ENCODE measurements at places on chromosomes 12 and 14.

GRCh38 chr14:93752980-93753561, 35.2 kb downstream of the PRIMA1 start:
- no peak for DNase-seq

GRCh38 chr12:93311827-93312226, 65.9 kb upstream of the NUDT4 start:
- peak; percentile 47 for DNase-seq

DNA sequence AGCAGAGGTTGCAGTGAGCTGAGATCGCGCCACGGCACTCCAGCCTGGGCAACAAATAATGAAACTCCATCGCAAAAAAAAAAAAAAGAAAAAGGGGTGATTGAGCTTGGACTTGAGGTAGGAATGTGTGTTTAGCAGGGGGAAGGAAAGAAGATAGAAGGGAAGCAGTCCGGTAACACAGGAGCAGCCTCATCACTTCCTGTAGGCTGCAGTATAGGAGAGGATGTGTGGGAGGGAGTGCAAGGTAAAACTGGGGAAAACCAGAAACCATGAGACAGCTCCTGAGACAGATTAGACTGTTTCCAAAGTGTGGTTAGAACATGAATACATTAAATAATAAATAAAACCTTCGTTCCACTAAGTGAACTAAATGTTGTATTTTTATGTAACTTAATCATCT, 49.2 kb downstream of the FGD4 start:
- DNase-seq: peak; percentile 44

DNA sequence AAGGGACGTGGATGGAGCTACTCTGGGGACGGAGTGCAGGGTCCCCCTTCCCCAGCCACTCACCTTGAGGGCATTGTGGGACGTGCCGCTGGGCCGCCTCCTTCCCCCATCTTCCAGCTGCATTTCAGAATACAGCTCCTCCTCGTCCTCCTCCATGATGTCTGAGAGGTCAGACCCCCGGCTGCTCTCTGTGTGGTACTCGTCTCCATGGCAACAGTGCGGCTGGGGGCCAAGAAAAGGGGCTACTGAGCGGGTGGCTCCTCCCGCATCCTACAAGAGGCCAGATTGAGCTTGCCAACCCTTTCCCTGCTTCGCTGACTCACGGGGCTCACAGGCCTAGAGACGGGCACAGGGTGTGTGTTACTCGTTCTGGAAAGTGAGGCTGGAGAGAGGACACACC, 90.4 kb downstream of the PIWIL1 start:
- DNase-seq: no peak

DNA sequence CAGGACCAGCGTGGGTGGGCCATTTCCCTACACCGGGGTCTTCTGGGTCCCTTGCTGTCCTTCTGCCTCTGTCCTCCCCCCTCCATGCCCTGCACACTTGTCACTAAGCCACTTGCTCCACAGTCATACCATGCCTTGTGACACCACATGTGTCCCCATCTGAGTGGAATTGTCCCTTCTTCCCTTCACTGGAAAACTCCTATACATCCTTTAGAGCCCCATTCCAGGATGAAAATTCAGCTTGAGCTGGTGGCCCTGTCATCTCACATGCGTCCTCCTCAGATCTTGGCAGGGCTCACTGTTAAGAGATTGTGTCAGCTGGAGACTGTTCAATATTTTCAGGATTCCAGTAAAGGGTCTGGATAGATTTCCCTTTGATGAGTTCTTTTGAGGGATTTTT, 87.4 kb downstream of the DNAH10 start:
- no peak for DNase-seq

DNA sequence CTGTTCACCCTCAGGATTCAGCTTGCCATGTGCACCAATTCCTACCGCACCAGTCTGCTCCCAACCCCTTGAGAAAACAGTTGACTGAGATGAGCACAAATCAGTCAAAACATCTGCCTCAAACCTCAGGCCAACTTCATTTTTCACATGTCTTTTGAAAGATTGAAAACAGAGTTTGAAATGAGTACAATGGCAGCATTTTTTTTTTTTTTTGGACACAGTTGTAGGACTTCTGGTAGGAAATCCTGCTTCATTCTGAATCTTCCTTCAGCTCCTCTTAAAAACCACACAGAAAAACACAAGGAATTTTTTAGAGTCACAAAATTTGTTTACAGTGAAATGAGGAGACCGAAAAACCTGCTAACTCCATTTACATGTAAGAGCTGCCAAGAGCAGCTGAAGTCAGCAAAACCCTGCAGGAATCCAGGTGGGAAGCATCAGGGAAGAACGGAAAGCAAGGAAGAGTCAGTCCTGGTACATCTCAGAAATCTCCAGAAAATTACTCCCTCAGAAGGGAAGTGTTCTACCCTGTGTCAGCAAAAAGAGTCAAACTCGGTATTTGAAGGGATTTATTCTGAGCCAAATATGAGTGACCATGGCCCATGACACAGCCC, 100.3 kb upstream of the TMTC1 start:
- DNase-seq: no peak

DNA sequence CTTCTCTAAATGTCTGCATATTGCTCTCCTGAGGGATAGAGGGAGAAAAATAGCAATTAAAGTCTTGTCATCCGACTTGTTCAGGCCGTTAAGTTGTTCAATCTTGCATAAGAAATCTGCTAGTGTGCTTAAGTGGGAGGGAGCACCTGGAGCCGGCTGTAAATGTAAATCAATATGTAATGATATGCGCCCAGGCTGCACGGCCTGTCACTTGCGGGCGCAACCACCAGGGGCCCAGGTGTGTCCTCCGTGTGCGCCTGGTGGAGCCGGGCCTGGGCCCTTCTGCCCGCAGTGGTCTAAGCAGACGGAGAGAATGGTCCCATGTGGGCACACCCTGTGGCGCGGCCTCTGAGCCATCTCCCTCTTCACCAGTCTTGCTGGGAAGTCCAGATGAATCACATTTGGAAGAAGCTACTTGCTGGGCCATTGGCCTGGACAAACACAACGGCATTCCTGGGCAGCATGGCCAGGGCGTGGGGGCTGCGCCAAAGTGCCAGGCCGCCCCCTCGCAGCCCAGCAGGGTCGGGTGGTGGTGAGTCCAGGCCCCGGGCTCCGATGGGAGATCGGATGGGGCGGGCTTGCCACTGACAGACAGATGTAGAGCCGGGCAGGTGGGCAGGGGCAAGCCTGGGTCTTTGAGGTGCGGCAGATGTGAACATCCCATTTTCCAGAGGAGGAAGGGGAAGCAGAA, 193.3 kb upstream of the C14orf180 start:
- no peak for DNase-seq

DNA sequence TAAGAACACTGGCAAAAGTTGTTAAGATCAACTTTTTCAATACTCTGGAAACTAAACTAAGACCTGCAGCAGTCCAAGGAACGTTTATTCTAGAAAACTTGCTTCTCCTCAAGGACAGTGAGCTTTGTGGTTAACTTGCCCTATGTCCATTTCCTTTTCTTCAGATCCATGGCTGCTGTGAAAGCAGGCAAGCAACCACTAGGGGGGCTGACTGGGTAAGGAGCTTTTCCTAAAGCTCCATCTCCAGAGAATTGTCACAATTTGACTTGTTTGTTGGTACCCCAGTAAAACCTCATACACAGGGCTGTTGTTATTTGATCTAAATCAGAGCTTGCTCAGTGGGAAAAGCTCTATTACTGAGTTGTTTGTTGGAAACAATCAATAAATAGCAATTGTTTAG, 10.1 kb upstream of the RPL10L start:
- no peak for DNase-seq

DNA sequence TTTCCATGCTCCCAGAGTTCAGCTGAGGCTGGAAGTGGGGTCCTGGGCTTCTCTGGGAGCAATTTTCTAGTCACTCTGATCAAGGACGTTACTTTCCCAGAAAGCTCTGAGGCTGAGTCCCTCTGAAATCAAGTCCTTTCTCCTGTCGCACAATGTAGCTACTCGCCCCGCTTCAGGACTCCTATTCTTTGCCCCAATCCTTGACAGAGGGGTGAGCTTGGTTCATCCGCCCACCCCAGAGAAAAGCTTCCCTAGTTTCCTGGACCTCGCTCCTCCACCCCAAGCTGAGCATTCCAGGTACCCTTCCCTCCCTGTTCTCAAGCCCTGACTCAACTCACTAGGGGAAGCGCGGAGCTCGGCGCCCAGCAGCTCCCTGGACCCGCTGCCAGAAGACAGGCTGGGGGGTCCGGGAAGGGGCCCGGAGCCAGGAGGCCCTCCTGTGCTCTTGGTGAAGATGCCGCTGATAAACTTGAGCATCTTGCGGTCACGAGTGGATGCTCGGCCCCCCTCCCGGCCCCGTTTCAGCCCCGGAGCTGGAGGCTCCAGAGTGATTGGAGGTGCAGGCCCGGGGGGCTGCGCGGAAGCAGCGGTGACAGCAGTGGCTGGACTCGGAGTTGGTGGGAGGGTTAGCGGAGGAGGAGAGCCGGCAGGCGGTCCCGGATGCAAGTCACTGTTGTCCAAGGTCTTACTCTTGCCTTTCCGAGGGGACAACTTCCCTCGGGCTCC, 1.6 kb downstream of the AGAP2 start:
- DNase-seq: no peak

- no peak for DNase-seq
These were observed 1.7 kb downstream of the PPM1H start for GRCh38 chr12:62933220-62933601.

DNA sequence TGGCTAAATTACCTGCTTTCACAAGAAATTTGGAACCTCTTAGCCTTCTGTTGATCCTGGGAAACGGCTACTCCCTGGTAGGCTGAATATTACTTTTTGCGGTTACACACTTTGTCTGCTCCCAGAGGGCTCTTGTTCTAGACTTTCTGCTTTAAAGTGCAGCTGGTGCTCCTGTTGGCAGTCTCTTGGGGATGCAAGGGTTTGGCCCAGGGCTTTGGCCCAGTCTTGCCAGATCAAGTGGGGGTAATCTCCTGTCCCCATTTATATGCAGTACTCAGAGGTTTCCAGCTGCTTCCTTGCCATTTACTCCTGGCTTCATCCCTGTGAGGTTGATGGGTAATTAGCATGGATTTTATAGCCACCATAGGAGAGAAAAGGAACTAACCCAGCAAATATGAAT, 558.2 kb upstream of the MIS18BP1 start:
- no peak for DNase-seq

GRCh38 chr12:132014092-132014914, 64.6 kb downstream of the EP400 start:
- DNase-seq: no peak

DNA sequence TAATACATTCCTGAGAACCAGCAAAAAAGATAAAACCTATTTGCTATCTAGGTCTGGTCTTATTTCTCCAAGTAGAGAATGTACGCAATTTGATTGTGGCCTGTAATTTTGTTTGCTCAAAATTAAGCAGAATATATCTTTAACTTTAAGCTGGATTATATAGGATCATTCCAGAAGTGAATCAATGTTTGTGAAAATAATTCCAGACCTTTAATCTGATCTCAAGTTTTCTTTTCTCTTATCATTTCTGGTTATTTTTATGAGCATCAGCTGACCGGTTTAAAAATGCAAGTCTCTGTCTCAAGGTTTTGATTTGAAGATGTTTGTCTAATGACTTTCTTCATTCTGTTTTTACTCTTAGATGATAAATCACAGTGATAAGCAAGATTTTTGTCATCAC, 997.9 kb upstream of the FLRT2 start:
- no peak for DNase-seq
